ENCODE measurements at places on chromosomes 5 and 9. TPM values are rescaled to one million over a fixed set of nuclear protein-coding genes. Genes with fewer than 3 reads are reported as not detected.

GRCh38 chr9:107447834-107448233 is 41.7 kb downstream of the KLF4 start:
- DNase-seq = no peak

GRCh38 chr5:57508211-57508610 is 25.6 kb upstream of the ACTBL2 start:
- DNase-seq = no peak

GRCh38 chr5:110817459-110817858 is 78.7 kb downstream of the SLC25A46 start:
- no peak for DNase-seq

GRCh38 chr5:167167191-167167795 is 1124.2 kb upstream of the WWC1 start:
- no peak for DNase-seq

GRCh38 chr9:120524038-120524437 is 55.9 kb downstream of the CDK5RAP2 start:
- DNase-seq = no peak

- no peak for DNase-seq
These were observed 137.4 kb upstream of the IL12B start for GRCh38 chr5:159467666-159468065.

GRCh38 chr9:135772056-135772646 is 70.2 kb downstream of the KCNT1 start:
- DNase-seq = no peak

DNA sequence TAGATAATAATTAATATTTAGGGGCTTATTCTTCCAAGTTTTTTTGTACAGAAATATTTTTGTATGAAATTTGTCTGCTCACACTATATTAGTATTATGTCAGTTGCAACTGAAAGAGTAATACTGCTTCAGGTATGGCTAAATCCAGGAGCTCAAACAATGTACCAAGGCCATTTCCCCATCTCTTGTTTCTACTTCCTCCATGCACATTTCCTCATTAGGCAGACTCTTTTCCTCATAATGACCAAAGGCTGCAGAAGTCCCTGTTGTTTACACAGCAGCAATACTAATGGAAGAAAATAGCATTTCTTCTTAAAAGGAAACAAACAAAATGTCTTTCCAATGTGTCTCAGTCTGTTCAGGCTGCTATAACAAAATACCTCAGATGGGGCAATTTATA is 9.2 kb upstream of the OTULINL start:
- DNase-seq = no peak

Gene MRPL36
- 19.9 TPM for total RNA-seq

Gene SLC6A7
- total RNA-seq = not detected

Gene IPO11
- total RNA-seq = 53.6 TPM
